ENCODE measurements at places on chromosomes 2 and 18. TPM values are rescaled to one million over a fixed set of nuclear protein-coding genes. Genes with fewer than 3 reads are reported as not detected.

DNA sequence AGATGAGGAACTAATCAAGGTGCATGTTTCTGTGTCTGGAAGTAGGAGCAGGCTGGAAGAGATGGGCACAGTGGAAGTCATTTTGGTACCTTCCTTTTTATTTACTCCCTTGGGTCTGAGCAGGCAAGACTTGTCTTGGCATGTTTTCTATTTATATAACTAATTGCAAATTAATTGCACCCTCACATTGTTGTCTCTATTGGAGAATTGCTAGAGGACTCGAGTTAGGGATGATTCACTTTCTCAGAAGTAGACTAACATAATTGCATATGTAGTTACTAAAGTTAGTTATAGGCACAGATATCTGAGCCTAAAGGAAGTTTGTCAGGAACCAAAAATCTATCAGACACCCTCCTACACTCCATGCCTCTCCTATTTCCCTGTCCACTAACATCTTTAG, 92.8 kb upstream of the NRP2 start:
- no peaks in the 10 kb centered on the region for H3K4me1 ChIP-seq
- H3K36me3 ChIP-seq, result no peaks in the 10 kb centered on the region
- H3K27ac ChIP-seq, result no peak overlapping the region
- peaks cover 3% of the 10 kb centered on the region for H3K27me3 ChIP-seq

The ACMSD gene
- total RNA-seq, result not detected

The FAP gene
- not detected for total RNA-seq

DNA sequence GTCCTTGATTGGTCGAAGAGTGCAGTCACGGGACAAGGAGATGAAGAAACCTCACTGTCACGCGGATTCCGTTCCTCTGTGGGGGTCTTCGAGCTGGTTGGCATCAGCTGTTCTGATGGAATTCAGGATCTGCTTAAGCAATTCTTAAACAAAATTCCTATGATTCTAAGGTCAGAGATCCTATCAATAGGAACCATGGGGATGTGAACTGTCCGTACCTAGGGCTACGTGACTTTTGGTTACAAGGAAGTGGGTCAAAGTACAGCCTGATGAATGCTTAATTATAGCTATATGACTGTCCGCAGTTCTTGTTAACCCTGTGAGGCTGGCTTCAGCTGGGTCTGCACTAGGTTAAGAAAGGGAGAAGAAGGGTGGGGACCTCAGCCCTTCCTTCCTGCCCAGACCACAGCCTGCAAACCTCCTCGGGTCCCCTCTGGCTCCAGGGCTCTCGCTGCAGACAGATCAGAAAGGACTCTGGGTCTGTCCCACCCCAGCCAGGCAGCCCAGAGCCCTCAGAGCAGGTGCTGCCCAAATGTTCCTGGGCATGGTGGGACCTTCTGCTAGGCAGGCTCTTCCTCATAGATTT, 44.2 kb upstream of the TAF1B start:
- no peaks in the 10 kb centered on the region for H3K36me3 ChIP-seq
- H3K27ac ChIP-seq, result peak overlapping the region; percentile 91
- H3K4me1 ChIP-seq, result peaks cover 34% of the 10 kb centered on the region
- peak overlapping the region; percentile 60 for H3K4me3 ChIP-seq
- H3K27me3 ChIP-seq, result no peaks in the 10 kb centered on the region
- DNase-seq, result peak; percentile 36

The CYTIP gene
- total RNA-seq, result 234 TPM

The RIOK3 gene
- total RNA-seq, result 55.4 TPM

The INPP5D gene
- total RNA-seq, result 138 TPM

- no peaks in the 10 kb centered on the region for H3K27me3 ChIP-seq
- no peak for DNase-seq
- H3K36me3 ChIP-seq, result peaks cover 24% of the 10 kb centered on the region
These were observed 2.1 kb downstream of the MDH1 start for GRCh38 chr2:63590626-63591408.

GRCh38 chr2:159013103-159013502, 44.7 kb downstream of the TANC1 start:
- H3K4me1 ChIP-seq, result no peaks in the 10 kb centered on the region
- DNase-seq, result no peak
- no peak overlapping the region for H3K4me3 ChIP-seq
- no peak overlapping the region for H3K27ac ChIP-seq
- peaks cover 2% of the 10 kb centered on the region for H3K27me3 ChIP-seq

Measured in activated CD4-positive, alpha-beta T cell treated with anti-CD3 and anti-CD28 coated beads, Interleukin-2, amount 10 ng/mL, durations not matched to agents 7 days and 5 days (primary cell).